ENCODE measurements at places on chromosomes 2 and 18. TPM values are rescaled to one million over a fixed set of nuclear protein-coding genes. Genes with fewer than 3 reads are reported as not detected.

DNA sequence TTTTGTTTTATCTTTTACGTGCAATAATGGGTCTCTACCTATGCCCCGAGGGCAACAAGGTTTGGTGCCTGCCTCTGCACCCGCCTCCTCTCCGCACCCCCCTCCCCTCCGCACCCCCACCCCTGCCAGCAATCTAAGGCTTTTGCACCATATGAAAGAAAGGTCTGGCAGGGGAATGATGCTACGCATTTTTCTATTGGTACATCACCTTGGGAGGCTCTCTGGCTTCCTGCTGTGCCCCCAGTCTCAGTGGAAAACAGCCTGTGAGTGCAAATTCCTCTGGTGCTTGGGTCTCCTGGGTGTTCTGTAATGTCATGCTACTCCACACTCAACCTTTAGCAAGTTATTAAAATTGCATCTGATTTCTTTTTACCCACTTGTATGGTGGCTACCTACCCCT is 161.3 kb upstream of the SMAD7 start:
- no peak for DNase-seq

Gene C2orf66
- not detected for total RNA-seq

- no peak for DNase-seq
These were observed 22.5 kb downstream of the DAPL1 start for GRCh38 chr2:158817588-158817987.

- DNase-seq: no peak
These were observed 44.9 kb downstream of the TMEM17 start for GRCh38 chr2:62461017-62461553.

GRCh38 chr2:223835701-223836532 is 1.5 kb downstream of the AP1S3 start:
- no peak for DNase-seq

DNA sequence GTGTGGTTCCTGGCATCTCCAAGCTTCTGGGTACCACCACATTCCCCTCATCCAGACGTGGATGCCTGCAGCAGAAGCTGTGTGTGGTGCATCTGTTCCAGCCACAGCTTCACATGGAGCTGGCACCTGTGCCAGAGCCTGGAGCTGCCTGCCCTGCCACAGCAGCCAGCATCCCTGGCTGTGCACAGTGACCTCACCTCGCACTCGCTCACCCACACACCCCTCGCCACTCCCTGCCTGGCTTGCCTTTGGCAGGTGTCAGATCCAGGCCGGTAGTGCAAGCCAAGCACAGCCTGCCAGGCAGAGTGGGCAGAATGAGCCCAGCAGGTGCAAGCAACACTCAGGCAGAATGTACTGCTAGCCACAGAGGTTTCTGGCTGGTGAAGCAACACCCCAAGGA is 59.9 kb upstream of the DYNC1I2 start:
- DNase-seq: no peak

DNA sequence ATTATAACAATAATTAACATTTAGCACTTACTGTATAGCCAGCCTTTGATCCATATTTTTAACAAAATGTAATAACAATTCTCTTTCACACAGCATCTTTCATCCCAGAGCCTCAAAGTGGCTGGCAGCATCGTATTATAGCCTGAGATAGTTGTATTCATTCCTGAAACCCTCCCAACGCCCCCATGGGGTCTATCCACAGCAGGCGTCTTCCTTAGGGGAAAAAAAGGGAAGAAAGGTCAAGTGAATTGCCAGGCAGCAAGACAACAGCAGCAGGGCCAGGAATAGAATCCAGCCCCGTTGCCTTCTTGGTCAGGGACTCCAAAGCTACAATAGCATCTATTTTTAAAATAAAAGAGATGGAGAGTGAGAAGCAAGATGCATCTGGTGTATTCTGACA is 424.4 kb upstream of the ID2 start:
- DNase-seq: no peak

Gene KCNJ3
- total RNA-seq: 3.6 TPM

- DNase-seq: no peak
These were observed 136.9 kb upstream of the GATA6 start for GRCh38 chr18:22032392-22032961.

Gene SLC11A1
- total RNA-seq: 37.6 TPM

- no peak for DNase-seq
These were observed 141.7 kb downstream of the SH3RF3 start for GRCh38 chr2:109270505-109271312.

Gene VSNL1
- total RNA-seq: 0.44 TPM

- no peak for DNase-seq
These were observed 7.7 kb upstream of the CCDC138 start for GRCh38 chr2:108778857-108779256.

Gene RAB1A
- 166 TPM for total RNA-seq

All from kidney (tissue), 22 donors.